Upper lobe of right lung (tissue), 1 donor: ENCODE measurements at places on chromosomes 2 and 18. TPM values are rescaled to one million over a fixed set of nuclear protein-coding genes. Genes with fewer than 3 reads are reported as not detected.

CYBRD1 gene
- 313 TPM for total RNA-seq

GRCh38 chr2:105413206-105413605 lies 14.4 kb upstream of the FHL2 start:
- peaks cover 9% of the 10 kb centered on the region for H3K4me1 ChIP-seq
- H3K36me3 ChIP-seq: no peaks in the 10 kb centered on the region
- H3K4me3 ChIP-seq: no peak overlapping the region
- no peak overlapping the region for H3K27ac ChIP-seq
- no peaks in the 10 kb centered on the region for H3K27me3 ChIP-seq
- DNase-seq: no peak

MARCHF4 gene
- total RNA-seq: 0.09 TPM

TUBA3D gene
- not detected for total RNA-seq

- no peaks in the 10 kb centered on the region for H3K36me3 ChIP-seq
- no peaks in the 10 kb centered on the region for H3K27me3 ChIP-seq
- H3K4me3 ChIP-seq: no peak overlapping the region
- peaks cover 33% of the 10 kb centered on the region for H3K4me1 ChIP-seq
Measured at GRCh38 chr2:84894758-84895520, 10.5 kb upstream of the TMSB10 start.

CABYR gene
- 1.1 TPM for total RNA-seq

TBC1D8 gene
- total RNA-seq: 19.9 TPM

ILKAP gene
- 47.2 TPM for total RNA-seq

DNA sequence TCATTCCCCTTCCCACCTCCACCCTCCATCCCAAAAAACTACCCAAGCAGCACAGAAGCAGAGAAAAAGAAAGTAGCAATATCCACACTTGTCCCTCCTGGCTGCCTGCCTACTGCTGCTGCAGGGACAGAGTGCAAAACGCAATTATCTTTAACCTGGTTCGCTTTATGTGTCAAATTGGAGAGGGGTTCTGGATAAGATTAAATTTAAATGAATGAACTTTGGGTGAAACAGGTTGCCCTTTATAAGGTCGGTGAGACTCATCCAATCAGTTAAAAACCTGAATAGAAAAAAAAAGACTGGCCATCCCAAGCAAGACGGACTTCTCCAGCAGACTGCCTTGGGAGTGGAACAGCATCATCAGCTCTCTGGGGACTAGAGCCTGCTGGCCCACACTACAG lies 62.6 kb downstream of the ANKRD44 start:
- DNase-seq: no peak
- H3K4me1 ChIP-seq: peaks cover 16% of the 10 kb centered on the region
- H3K36me3 ChIP-seq: no peaks in the 10 kb centered on the region
- H3K4me3 ChIP-seq: no peak overlapping the region
- H3K27ac ChIP-seq: no peak overlapping the region

- H3K4me1 ChIP-seq: peaks cover 51% of the 10 kb centered on the region
- H3K36me3 ChIP-seq: no peaks in the 10 kb centered on the region
- no peak for DNase-seq
- no peak overlapping the region for H3K4me3 ChIP-seq
- no peak overlapping the region for H3K27ac ChIP-seq
- no peaks in the 10 kb centered on the region for H3K27me3 ChIP-seq
Measured at GRCh38 chr2:39403311-39403710, 33.8 kb downstream of the MAP4K3 start.

DNA sequence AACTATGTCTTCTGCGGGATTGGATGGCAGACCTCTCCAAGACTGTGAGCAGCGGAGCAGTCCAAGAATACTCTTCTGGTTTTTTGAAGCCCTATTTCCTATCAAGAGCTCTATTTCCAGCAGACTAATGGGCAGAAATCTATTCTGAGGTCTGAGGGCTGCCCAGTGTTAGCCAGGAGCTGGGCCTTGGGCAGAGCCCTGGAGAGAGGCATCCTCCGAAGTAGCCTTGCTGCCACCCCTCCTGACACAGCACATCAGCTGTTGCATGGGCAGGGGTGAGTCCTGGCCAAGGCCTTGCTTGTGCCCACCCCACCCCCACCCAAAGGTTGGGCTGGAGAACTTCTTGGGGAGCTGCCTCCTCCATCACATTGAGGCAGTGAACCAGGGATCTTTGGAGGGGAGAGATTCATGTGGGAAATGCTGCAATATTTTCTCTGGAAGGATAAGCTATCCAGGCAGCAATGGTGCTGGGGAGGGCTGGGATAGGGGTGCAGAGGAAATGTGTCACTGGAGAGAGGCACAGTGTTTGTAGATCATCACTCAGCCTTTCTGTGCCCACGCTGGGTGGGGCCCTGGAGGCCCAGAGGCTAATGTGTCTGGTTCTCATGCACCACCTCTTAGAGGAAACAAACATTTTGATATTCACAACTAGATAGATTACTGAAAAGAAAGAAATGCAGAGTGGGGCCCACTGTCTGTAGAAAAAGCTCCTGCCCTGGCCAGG lies 104.7 kb downstream of the VSNL1 start:
- H3K36me3 ChIP-seq: no peaks in the 10 kb centered on the region
- H3K4me3 ChIP-seq: no peak overlapping the region
- H3K4me1 ChIP-seq: peaks cover 8% of the 10 kb centered on the region
- no peak for DNase-seq

PLGLB1 gene
- 3.3 TPM for total RNA-seq

GRCh38 chr18:44452346-44452745 lies 228.3 kb upstream of the SETBP1 start:
- H3K27me3 ChIP-seq: no peaks in the 10 kb centered on the region
- DNase-seq: no peak
- H3K4me1 ChIP-seq: no peaks in the 10 kb centered on the region
- no peaks in the 10 kb centered on the region for H3K36me3 ChIP-seq

FAM168B gene
- 77.8 TPM for total RNA-seq

DSG4 gene
- total RNA-seq: not detected

DNA sequence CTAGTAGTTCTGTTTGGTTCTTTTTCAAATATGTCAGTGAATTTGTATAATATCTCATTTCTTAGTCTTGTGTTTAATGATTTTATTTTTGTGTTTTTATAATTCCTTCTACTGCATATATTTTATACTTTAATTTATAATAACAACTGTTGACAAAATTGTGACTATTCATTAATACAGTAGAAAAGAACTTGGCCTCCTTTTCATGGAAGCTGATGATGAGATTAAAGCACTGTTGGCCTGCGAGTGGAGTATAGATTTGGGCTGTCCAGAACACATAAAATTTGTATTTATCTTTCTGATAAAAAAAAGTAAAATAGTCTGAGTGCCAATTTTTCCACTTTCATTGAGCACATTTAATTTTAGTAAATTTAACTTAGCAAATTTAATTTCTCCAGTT lies 12.1 kb downstream of the CFLAR start:
- peaks cover 22% of the 10 kb centered on the region for H3K36me3 ChIP-seq
- H3K27me3 ChIP-seq: no peaks in the 10 kb centered on the region
- peak overlapping the region; percentile 100 for H3K27ac ChIP-seq

DNA sequence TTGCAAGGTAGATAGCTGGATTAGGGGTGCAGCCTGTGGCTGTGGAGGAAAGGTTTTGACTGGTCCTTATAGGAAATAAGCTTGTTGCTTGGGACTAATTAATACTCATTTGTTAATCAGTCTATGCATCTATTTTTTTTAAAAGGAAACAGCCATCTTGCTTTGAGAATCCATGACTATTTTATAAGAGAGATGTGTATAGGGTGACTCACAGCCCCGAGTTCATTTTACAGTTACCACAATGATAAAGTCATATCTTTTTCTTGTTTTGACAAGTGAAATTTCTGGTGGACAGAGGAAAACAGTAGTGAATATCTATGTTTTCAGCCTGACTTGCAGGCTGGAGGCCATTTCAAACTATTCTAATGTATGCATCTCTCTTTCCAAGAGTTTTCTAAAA lies 193.5 kb upstream of the CCDC68 start:
- no peaks in the 10 kb centered on the region for H3K36me3 ChIP-seq
- H3K27ac ChIP-seq: no peak overlapping the region
- H3K4me3 ChIP-seq: no peak overlapping the region
- no peak for DNase-seq

DNA sequence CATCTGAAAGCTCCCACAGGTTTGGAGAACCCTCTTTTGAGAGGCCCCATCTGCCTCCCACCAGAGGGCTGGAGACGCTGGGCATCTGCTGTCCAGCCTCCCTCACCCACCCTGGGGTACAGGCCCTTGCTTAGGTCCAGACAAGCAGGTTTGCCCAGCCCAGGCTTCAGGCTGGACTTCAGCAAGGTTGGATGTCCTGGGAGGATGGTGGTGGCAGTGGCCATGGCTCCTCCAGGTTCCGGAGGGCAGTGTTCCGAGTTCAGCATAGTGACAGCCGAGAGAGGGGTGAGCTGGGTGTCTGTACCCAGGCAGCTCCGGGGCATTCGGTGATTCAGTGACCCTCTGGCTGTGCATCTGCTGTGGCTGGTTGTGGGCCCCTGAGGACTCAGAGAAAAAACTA lies 58.2 kb upstream of the HDAC4 start:
- no peaks in the 10 kb centered on the region for H3K4me1 ChIP-seq
- no peak for DNase-seq
- H3K4me3 ChIP-seq: no peak overlapping the region
- no peaks in the 10 kb centered on the region for H3K36me3 ChIP-seq
- H3K27me3 ChIP-seq: no peaks in the 10 kb centered on the region

GRCh38 chr2:73174941-73175662 lies 27.3 kb upstream of the NOTO start:
- H3K27ac ChIP-seq: no peak overlapping the region
- no peaks in the 10 kb centered on the region for H3K36me3 ChIP-seq
- peaks cover 18% of the 10 kb centered on the region for H3K4me1 ChIP-seq
- peak overlapping the region; percentile 57 for H3K4me3 ChIP-seq
- H3K27me3 ChIP-seq: peaks cover 15% of the 10 kb centered on the region
- no peak for DNase-seq
